ENCODE measurements at places on chromosomes 11 and 22.

GRCh38 chr11:63764340-63764678, 4.3 kb downstream of the ZFTA start:
- DNase-seq = peak; percentile 21

DNA sequence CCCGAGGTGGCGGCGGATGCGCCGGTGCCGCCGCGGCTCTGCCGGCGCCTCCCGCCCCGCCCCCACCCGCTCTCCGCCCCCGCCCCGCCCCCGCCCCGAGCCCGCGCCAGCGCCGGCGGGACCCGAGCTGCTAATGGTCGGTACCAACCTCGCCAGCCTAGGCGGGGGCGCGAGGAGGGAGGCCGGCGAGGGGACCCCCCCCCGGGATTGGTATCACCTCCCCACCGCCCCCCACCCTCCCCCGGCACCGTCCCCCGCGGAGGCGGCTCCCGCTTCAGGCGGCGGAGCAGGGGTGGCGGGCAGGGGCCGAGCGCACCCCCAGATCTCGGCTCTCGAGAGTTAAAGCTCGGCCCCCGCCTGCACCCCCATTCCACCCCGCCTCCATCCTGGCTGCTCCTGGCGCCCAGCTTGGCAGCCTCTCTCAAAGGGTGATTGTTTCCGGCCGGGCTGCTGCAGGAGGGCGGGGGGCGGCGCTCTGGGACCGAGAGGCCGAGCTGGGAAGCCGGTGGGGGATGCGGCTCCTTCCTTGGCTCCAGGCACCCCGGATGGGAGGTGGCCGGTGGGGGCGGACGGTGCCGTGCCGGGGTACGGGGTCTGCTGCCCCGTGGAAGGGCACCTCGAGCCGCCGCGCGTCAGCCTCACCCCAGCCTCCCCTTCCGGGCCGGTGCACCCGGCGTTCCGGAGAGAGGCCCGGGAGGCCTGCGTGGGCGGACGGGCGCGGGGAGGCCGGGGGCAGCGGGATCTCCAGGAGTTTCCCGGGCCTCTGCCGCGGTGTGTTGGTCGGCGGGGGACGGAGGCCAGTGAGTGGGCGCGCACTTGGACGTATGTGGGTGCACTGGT, at the start of gene B3GAT1:
Gene B3GAT1 (minus strand): TSS at position 40 of the 840 bp plus-strand sequence. CDS start 24,583 bp downstream, outside the sequence.
- DNase-seq = no peak

DNA sequence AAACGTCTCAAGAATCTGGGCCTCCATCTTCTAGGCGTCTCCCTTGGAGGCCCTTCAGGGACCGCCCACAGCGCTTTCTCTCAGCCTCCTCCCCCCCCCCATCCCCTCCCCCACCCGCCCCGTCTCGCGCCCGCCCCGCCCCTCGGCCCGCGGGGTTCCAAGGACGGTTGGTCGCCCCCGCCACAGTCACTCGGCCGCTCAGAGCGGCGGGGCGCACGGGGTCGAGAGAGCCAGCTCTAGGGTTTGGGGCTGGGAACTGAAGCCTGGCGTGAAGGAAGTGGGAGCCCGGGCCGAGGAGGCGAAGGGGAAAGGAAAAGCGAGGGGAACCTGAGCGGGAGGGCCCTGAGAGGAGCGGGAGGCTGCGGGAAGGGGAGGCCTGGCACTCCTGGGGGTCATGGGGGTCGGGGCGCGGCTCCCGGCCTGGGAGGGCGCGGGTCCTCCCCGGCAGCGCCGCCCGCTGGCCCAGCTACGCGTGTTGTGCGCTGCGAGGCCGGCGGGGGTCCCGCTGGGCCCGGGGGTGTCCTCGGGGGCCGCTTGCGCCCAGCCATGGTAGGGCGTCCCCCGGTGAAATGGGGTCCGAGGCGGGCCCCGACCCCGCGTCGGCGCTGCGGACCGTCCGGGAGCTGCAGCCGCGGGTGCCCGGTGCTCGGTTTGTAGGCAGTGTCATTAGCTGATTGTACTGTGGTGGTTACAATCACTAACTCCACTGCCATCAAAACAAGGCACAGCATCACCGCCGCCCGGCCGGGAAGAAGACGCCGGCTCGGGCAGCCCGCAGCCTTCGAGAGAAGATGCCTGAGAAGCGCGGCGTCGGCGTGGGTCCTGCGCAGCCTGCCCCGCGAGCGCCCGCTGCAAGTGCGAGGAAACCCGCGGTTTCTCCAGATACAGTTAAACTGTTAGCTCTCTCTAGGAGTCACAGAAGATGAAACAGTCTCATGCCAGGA, at the start of gene BTG4:
Gene BTG4 (minus strand): TSS at position 91 of the 944 bp plus-strand sequence. CDS start 13,610 bp downstream, outside the sequence.
- no peak for DNase-seq

DNA sequence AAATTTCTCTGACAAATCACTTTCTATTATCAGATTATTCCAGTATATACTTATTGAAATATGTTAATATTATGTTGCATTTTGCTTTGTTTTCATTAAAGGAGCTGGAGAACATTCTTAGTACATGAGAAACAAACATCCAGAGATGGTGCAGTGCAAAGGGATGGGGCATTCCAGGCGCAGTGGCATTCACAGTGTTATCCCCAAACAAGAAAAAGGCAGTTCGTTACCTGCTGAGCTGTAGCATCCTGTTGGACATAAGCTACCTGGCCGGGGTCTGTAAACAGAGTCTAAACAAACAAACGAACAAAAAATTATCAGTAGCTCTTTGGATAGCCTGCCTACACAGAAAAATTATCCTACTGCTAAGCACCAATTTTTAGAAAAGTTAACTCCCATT, 47.4 kb downstream of the PRDM10 start:
- no peak for DNase-seq

DNA sequence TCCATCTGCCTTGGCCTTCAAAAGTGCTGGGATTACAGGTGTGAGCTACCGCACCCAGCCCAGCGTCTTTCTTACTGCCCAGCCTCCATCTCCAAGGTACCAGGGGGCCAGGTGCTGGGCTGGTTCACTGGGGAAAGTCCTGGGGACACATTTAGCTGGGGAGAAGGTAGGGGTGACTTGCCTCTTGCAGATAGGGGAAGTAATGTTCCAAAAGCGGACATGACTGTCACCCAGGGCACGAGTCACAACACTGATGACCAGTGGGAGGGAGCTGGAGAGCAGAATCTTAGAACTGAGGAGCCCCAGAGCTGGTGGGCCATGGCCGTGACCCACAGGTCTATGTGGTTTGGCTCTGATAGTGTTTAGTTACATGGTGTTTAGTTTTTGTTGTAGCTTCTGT, 2.4 kb upstream of the SLC15A3 start:
- DNase-seq = no peak

DNA sequence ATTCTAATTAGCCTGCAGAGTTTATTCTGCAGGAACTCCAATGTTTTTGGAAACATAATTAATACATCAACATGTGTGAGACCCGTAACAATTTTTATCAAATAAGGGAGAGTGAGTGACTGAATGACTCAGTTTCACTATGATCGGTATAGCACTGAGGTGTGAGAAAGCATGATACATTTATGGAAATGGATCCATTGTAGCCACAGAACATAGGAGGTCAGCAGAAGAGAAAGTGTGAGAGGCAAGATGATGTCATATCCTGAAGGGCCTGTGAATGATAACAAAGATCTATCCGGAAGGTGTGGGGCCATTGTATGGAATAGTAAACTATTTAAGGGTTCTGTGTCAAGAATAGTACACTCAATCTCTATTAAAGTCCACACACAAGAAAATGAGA, 1406.1 kb upstream of the TENM4 start:
- no peak for DNase-seq

GRCh38 chr11:93614173-93614722, 47.2 kb upstream of the CEP295 start:
- peak; percentile 53 for DNase-seq

GRCh38 chr11:23725752-23726151, 771.1 kb upstream of the LUZP2 start:
- DNase-seq = no peak

DNA sequence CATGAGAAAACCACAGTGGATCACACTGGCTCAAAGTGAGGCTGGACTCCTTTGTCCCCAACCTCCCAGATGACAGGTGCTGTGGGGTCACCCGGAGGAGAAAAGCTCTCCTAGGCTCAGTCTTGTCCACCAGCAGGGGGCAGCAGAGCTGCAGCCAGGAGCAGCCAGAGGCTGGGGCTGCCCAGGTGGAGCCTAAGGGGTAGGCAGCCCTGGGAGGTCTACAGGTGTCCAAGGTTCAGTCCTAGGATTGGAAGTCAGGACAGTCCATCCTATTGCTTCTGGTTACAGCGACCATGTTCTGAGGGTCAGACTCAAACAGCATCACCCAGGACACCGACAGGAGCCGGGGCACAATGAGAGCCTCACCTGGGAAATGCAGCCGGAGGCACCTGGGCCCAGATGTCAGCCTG, 77.6 kb upstream of the IGLL5 start:
- DNase-seq = peak; percentile 68

DNA sequence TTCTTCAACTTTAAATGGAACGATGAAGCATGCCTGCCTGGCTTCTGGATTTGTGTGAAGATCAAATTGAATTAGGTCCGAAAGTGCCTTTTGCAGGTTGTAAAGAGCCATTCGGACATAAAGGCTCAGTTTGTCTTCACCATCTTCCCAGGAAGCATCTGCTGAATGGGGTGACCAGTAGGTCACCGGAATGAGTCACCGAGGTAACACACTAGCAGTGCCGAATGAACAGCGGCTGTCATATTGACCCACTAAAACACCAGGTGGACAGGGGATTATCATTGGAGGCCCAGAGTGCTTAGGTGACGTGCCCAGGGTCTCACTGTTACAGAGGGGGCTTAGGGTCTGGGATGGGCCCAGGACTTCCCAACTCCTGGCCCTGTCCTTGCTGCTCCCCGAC, 43.1 kb upstream of the MYH9 start:
- DNase-seq = peak; percentile 77

- peak; percentile 93 for DNase-seq
Measured at GRCh38 chr22:21045585-21046294, at the start of gene LRRC74B. TSS of gene LRRC74B (plus strand) at chr22:21045946. CDS start at chr22:21045987, 41 bp downstream.

GRCh38 chr22:42114721-42115120, 15.9 kb downstream of the CYP2D6 start:
- DNase-seq = peak; percentile 46

DNA sequence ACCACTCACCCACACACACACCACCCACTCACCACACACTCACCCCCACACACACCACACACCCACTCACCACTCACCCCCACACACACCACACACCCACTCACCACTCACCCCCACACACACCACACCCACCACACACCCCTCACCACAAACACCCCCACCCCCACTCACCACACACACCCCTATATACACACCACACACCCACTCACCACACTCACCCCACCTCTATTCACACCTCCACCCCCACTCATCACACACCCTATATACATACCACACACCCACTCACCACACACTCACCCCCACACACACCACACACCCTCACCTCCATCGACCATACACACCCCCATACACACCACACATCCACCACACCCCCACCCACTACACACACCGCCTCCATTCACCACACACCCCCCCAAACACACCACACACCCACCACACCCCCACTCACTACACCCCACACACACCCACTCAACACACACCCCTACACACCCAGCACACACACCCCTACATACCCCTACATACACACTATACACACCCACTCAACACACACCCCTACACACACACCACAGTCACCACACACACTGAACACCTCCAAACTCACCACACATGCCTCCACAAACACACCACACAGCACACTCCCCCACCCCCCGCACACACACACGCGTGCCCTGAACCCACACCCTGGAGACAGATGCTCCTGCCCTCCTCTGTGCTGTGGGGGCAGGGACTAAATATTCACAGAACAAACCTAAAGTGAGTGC, 19.0 kb upstream of the TTLL12 start:
- no peak for DNase-seq

DNA sequence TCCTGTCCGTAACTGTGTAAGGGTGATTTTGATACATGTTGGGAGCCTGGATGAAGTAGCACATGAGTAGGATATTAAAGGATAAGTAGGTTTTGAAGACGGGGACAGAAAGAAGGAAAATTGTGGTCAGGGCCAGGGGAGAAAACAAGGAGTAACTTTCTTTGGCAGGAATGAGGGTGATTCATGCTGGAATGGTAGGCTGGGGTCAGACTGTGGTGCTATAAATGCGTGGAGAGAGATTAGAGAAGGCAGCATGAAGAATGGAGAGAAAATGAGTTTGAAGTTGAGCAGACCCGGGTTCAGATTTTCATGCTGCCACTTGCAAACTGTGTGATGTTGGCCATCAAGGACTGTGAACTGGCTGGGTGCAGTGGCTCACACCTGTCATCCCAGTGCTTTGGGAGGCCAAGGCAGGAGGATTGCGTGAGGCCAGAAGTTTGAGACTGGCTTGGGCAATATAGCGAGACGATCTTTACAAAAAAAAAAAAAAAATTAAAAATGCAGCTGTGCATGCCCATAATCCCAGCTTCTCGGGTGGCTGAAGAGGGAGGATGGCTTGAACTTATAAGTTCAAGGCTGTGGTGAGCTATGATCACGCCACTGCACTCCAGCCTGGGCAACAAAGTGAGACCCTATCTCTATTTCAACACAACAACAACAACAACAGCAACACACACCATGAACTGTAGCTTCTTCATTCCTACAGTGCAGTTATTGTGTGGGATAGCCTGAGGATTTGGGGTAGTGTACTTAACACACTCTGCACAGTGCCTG, 22.3 kb downstream of the ZBTB16 start:
- DNase-seq = no peak

GRCh38 chr11:117178210-117179034, at the start of gene SIDT2:
TSS of gene SIDT2 (plus strand) at chr11:117178743. CDS start at chr11:117179264, 521 bp downstream.
- peak; percentile 96 for DNase-seq

DNA sequence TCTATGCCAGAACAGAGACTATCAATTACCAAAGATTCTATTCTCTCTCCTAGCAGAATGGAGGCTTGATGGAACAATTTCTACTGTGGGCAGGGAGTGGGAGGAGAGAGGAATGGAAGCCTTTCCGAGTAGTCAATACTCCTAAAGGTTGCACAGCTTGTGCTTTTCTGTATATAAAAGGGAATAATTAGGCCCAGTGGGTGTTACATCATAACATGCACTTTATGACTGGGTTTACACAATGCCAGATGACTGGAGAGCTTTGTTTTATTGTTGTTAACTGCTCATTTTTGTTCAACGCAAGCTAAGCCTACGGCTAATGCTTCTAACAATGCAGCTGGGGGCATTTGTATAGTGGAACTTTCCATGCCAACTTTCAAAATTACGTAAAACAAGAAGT, 2237.9 kb upstream of the RAG2 start:
- no peak for DNase-seq

DNA sequence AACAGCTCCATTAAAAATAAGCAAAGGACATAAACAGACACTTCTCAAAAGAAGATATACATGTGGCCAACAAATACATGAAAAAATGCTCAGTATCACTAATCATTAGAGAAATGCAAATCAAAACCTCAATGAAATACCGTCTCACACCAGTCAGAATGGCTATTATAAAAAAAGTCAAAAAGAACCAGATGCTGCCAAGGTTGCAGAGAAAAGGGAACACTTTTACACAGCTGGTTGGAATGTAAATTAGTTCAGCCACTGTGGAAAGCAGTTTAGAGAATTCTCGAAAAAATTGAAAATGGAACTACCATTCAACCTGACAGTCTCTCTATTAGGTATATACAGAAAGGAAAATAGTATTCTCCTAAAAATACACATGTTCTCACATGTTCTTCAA, 102.4 kb upstream of the FIBIN start:
- no peak for DNase-seq

DNA sequence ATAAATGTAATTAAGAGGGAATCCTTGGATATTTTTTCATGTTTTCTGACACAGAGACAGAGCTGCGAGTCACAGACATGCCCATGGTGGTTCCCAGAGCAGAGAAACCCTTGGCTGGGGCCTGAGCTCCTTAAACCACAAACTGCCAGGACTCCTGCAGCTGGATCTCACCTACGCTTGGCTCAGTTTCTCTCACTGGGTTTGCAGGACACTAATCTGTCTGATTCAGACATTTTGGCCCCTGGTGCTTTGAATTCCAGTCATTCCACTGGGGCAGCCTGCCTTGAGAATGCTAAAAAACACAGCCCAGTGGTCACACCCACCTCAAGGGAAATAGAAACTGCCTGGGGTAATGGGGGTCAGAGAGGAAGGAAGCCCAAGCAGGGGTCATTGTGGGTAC, 122.6 kb downstream of the CCDC81 start:
- DNase-seq = no peak
